ENCODE measurements at places on chromosomes 6 and 20. TPM values are rescaled to one million over a fixed set of nuclear protein-coding genes. Genes with fewer than 3 reads are reported as not detected.

- H3K4me1 ChIP-seq: peaks cover 58% of the 10 kb centered on the region
- DNase-seq: no peak
- H3K27ac ChIP-seq: peak overlapping the region; percentile 95
Measured at GRCh38 chr6:37174515-37175331, 4.8 kb downstream of the PIM1 start.

DNA sequence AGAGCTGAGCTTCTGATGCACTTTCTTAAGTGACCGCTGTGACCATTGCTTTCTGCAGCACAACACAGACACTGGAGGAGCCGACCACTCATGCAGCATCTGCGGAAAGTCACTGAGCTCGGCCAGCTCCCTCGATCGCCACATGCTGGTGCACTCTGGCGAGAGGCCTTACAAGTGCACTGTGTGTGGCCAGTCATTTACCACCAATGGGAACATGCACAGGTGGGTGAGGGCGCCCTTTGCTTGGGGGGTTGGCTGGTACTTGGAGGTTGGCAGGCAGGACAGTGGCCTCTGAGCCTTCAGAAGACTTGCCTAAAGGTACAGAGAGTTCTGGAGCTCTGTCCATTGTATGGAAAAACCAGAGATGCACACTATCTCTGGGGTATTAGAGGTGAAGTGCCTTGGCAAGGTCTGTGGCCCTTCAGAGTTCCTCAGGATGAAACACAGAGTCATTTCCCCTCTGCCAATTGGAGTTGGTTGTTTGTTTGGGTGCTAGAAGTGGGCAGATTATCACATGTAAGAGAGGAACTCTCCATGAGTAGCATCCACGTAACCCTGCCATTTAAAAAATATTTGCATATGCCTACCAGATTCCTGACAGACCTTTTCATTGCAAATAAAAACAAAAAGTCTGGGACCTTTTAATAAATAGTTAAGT is 81.5 kb downstream of the RREB1 start:
- no peak overlapping the region for H3K27ac ChIP-seq
- H3K36me3 ChIP-seq: peaks cover 52% of the 10 kb centered on the region
- no peak overlapping the region for H3K4me3 ChIP-seq
- peaks cover 21% of the 10 kb centered on the region for H3K4me1 ChIP-seq
- no peaks in the 10 kb centered on the region for H3K27me3 ChIP-seq

- H3K4me3 ChIP-seq: no peak overlapping the region
- peaks cover 19% of the 10 kb centered on the region for H3K27me3 ChIP-seq
- no peak overlapping the region for H3K27ac ChIP-seq
- no peak for DNase-seq
Measured at GRCh38 chr6:106072501-106073090, 13.5 kb upstream of the PRDM1 start.

- no peaks in the 10 kb centered on the region for H3K36me3 ChIP-seq
- peaks cover 15% of the 10 kb centered on the region for H3K4me1 ChIP-seq
- DNase-seq: peak; percentile 13
- no peaks in the 10 kb centered on the region for H3K27me3 ChIP-seq
- peak overlapping the region; percentile 72 for H3K4me3 ChIP-seq
- peak overlapping the region; percentile 23 for H3K27ac ChIP-seq
Measured at GRCh38 chr6:89433252-89434149, 549 bp downstream of the ANKRD6 start.

DNA sequence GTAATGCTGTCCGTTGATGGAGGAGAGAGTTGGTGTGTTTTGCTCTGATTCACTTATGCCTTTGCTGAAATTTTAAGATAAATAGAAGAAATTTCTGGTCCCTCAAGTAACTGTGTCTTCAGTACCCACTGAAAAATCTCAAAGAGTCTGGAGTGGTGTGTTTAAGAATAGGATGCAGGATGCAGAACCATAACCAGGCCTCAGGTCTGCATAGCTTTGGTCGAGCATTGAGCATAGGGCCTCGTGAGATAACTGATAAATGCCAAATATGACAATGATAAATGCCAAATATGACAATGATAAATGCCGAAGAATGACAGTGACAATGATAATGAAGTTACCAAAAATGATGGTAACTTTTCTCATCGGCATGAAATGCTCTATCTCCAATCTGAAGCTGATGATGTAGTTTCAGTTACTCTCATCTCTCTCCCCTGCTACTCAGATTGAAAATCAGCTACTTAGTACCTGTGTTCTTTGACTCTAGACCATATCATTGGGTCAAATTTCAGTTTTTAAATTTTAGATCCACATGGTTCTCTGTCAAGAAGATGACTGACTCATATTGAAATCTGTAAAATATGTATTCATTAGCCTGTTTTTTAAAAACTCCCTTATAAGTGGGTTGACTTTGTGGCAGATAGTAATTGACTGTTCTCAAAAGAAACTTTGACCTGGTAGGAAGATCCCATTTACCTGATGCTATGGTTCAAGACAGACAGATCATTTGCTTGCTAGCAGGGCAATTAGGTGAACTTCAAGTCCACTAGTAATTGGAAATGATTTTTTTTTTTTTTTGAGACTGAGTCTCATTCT is 96.6 kb downstream of the SLC16A10 start:
- no peak for DNase-seq
- H3K4me3 ChIP-seq: no peak overlapping the region
- H3K4me1 ChIP-seq: peaks cover 9% of the 10 kb centered on the region
- H3K27me3 ChIP-seq: no peaks in the 10 kb centered on the region
- H3K36me3 ChIP-seq: peaks cover 19% of the 10 kb centered on the region
- no peak overlapping the region for H3K27ac ChIP-seq

- no peak overlapping the region for H3K4me3 ChIP-seq
- peaks cover 37% of the 10 kb centered on the region for H3K4me1 ChIP-seq
- DNase-seq: no peak
- H3K27ac ChIP-seq: peak overlapping the region; percentile 97
Measured at GRCh38 chr20:47358672-47359529, 2.4 kb upstream of the ZMYND8 start.

DNA sequence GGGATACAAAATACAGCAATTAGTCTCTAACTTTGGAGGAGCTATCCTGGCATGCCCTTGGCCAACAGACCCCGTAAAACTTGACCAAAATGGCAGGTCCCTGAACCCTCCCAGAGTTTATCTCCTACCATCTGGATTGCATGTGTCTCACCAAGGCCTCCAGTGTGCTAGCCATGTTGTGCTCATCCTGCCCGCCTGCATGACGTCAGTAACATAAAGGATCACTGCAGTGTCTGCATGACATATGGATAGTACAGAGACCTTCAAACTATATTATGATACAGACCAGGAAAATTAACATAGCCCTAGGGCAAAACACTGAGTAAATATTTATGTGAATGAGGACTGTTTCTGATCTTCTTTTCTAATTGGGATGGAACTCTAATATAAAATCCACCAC is 25.3 kb downstream of the CPXM1 start:
- H3K4me1 ChIP-seq: peaks cover 3% of the 10 kb centered on the region
- H3K27ac ChIP-seq: no peak overlapping the region
- no peak overlapping the region for H3K4me3 ChIP-seq
- no peaks in the 10 kb centered on the region for H3K36me3 ChIP-seq

DNA sequence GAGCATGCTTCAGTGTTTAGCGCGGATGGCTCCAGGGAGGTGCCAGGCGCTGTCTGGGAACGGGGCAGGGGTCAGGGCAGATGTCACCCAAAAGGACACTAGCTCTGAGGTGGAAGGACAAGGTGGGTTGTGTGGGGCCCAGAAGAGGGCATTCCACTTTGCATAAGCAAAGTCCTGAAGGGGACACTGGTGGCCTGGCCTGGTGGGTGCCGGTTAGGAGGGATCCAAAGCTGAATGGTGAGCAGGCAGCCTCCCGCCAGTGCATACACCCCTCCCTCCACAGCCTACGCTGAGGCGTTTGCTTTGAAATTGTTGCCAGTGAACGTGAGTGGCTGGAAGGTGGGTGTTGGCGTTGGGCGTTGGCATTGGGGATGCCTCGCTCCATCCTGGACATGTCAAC is 192.1 kb downstream of the BMP7 start:
- H3K4me3 ChIP-seq: no peak overlapping the region
- DNase-seq: no peak
- peaks cover 49% of the 10 kb centered on the region for H3K27me3 ChIP-seq
- H3K36me3 ChIP-seq: no peaks in the 10 kb centered on the region
- no peak overlapping the region for H3K27ac ChIP-seq

DNA sequence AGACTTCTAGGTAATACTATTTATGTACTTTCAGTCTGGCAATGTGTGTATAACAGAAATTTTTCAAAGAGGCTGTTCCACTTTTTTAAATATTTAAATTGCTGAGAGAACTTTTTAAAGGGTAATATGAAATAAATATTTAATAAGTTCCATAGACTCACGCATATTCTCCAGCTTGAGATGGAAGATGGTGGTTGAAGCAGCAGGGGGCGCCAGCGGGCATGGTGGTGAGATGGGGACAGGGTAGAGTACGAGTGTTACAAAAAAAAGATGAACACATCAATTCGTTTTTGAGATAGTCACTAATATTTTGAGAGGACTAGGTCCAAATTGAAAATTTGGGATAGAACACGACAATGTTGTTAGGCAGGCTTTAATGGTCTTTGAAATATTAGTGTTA is 68.4 kb downstream of the RSPO3 start:
- H3K4me1 ChIP-seq: no peaks in the 10 kb centered on the region
- H3K4me3 ChIP-seq: no peak overlapping the region
- H3K27ac ChIP-seq: no peak overlapping the region
- peak; percentile 64 for DNase-seq
- peaks cover 6% of the 10 kb centered on the region for H3K27me3 ChIP-seq

Gene RNF217
- 0.30 TPM for total RNA-seq

GRCh38 chr6:127083231-127083962 is 35.1 kb upstream of the RSPO3 start:
- H3K36me3 ChIP-seq: no peaks in the 10 kb centered on the region
- H3K4me3 ChIP-seq: no peak overlapping the region
- H3K27me3 ChIP-seq: peaks cover 10% of the 10 kb centered on the region

DNA sequence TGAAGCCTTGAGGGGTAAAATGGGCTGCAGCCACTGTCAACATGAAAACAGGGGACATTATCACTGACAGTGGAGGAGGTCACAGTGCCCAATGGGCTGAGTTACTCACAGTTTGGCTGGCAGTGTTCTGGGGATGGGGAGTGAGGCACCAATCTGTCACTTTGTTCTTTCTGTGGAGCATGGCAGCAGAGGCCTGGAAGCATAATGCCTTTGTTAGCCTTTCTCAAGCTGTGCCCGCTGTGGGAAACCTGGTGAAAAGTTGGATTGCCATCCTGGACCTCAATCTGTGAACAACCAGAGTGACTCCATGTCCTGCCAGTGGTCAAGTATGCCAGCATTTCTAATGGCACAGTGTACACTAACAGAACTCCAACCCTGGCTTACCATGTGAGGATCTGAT is 143.6 kb downstream of the OR2B2 start:
- no peak for DNase-seq
- H3K4me1 ChIP-seq: peaks cover 6% of the 10 kb centered on the region
- H3K27ac ChIP-seq: no peak overlapping the region
- H3K27me3 ChIP-seq: peaks cover 18% of the 10 kb centered on the region
- no peaks in the 10 kb centered on the region for H3K36me3 ChIP-seq
- no peak overlapping the region for H3K4me3 ChIP-seq

- no peak overlapping the region for H3K4me3 ChIP-seq
- peaks cover 1% of the 10 kb centered on the region for H3K36me3 ChIP-seq
- H3K27me3 ChIP-seq: no peaks in the 10 kb centered on the region
- no peak for DNase-seq
Measured at GRCh38 chr6:70684794-70685493, 17.3 kb downstream of the SMAP1 start.

DNA sequence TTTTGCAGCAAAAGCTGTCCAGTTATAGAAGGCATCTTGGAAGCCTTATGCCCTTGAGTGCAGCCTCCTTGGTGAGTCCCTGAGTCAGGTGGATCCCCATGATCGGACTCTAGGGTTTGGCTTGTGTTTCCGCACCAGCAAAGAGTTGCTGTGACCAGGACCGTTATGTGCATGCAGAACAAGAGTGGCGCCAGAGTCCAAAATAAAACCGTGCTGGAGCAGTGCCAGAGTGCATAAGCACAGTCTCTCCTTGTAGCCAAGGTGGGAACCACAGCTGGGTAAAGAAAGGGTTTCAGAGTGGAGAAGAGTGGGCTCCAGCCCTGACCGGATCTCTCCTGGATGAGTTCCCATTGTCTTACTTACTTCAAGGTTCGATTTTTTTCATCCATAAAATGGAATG is 58.6 kb downstream of the FOXA2 start:
- no peak overlapping the region for H3K27ac ChIP-seq
- H3K4me3 ChIP-seq: no peak overlapping the region
- DNase-seq: no peak
- no peaks in the 10 kb centered on the region for H3K4me1 ChIP-seq
- no peaks in the 10 kb centered on the region for H3K27me3 ChIP-seq

GRCh38 chr6:152098683-152099082 is 291.2 kb downstream of the ESR1 start:
- H3K4me3 ChIP-seq: no peak overlapping the region
- H3K27me3 ChIP-seq: no peaks in the 10 kb centered on the region
- no peak for DNase-seq

DNA sequence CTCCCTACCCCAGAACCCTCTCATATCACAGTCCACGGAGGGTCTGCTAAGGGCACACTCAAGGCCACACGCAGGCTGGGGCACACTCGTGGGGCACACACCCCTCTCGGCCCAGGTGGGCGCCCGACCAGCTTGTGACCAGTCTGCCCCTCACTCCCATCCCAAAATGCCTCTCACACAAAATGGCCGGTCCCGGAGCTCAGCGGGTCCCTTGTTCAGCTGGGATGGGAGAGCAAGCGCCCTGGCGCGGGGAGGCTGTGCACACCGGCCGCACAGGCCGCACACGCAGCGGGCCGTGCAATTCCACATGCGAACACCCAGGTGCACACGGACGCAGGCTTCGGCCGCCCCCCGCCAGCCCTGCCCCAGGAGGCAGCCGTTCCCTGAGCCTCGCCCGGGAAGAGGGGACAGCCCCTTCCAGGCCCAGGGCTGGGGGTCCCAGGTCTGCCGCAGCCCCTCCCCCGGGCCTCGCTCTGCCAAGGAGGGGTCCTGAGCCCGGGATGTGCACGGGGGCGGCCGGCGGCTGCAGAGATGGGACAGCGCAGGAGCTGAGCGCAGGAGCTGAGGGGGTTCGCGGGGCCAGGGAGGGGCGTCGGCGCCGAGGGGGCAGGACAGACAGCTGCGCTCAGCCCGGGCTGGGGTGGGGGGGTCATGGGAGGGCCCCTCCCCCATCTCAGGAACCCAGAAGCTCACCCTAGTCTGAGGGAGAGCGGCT is 1.3 kb downstream of the KCNQ2 start:
- peaks cover 4% of the 10 kb centered on the region for H3K4me1 ChIP-seq
- DNase-seq: no peak
- no peaks in the 10 kb centered on the region for H3K36me3 ChIP-seq
